Renal cortex interstitium (tissue), 15 donors: ENCODE measurements at places on chromosomes 2 and 18. TPM values are rescaled to one million over a fixed set of nuclear protein-coding genes. Genes with fewer than 3 reads are reported as not detected.

NAT8 gene
- 28.2 TPM for polyA plus RNA-seq

MAL gene
- 279 TPM for polyA plus RNA-seq

GKN2 gene
- not detected for polyA plus RNA-seq

SP140 gene
- polyA plus RNA-seq = 1.8 TPM

SOCS6 gene
- 29.7 TPM for polyA plus RNA-seq

CRYGC gene
- polyA plus RNA-seq = not detected

RSAD2 gene
- 4.3 TPM for polyA plus RNA-seq

TPO gene
- polyA plus RNA-seq = not detected

MCEE gene
- 26.1 TPM for polyA plus RNA-seq

SCN2A gene
- 2.2 TPM for polyA plus RNA-seq

KDM3A gene
- polyA plus RNA-seq = 57.7 TPM

SPP2 gene
- polyA plus RNA-seq = not detected

TFPI gene
- polyA plus RNA-seq = 41.6 TPM

VSNL1 gene
- polyA plus RNA-seq = 5.2 TPM

AFF3 gene
- 24.9 TPM for polyA plus RNA-seq

TMEM163 gene
- 2.3 TPM for polyA plus RNA-seq

GRP gene
- not detected for polyA plus RNA-seq

ANKRD29 gene
- polyA plus RNA-seq = 1.3 TPM

C2orf66 gene
- polyA plus RNA-seq = 0.37 TPM

TNFRSF11A gene
- polyA plus RNA-seq = 2.2 TPM

KCNIP3 gene
- polyA plus RNA-seq = 22.4 TPM

SIX3 gene
- polyA plus RNA-seq = not detected

MC4R gene
- 0.33 TPM for polyA plus RNA-seq

C2orf78 gene
- not detected for polyA plus RNA-seq

GCC2 gene
- 46.8 TPM for polyA plus RNA-seq

G6PC2 gene
- not detected for polyA plus RNA-seq

CHRNG gene
- 1.1 TPM for polyA plus RNA-seq

GNLY gene
- polyA plus RNA-seq = 0.42 TPM

LOXL3 gene
- polyA plus RNA-seq = 9.6 TPM

CMPK2 gene
- polyA plus RNA-seq = 3.8 TPM

SLC11A1 gene
- polyA plus RNA-seq = 0.99 TPM

NUP35 gene
- 25.6 TPM for polyA plus RNA-seq

PTPN4 gene
- polyA plus RNA-seq = 22.6 TPM

OR6B3 gene
- not detected for polyA plus RNA-seq

TRIB2 gene
- 198 TPM for polyA plus RNA-seq

CTAGE1 gene
- polyA plus RNA-seq = not detected

NIFK gene
- 77.9 TPM for polyA plus RNA-seq
